ENCODE measurements at places on chromosomes 1 and 21.
A peak's percentile ranks its signal among the peaks of the same experiment; 100 is the strongest.

GRCh38 chr21:15063081-15063813 is 1.6 kb downstream of the NRIP1 start:
- peak; percentile 58 for DNase-seq

GRCh38 chr1:203534526-203534925 is 40.6 kb downstream of the OPTC start:
- DNase-seq: no peak

GRCh38 chr1:41637367-41637766 is 152.9 kb upstream of the EDN2 start:
- DNase-seq: peak; percentile 15

DNA sequence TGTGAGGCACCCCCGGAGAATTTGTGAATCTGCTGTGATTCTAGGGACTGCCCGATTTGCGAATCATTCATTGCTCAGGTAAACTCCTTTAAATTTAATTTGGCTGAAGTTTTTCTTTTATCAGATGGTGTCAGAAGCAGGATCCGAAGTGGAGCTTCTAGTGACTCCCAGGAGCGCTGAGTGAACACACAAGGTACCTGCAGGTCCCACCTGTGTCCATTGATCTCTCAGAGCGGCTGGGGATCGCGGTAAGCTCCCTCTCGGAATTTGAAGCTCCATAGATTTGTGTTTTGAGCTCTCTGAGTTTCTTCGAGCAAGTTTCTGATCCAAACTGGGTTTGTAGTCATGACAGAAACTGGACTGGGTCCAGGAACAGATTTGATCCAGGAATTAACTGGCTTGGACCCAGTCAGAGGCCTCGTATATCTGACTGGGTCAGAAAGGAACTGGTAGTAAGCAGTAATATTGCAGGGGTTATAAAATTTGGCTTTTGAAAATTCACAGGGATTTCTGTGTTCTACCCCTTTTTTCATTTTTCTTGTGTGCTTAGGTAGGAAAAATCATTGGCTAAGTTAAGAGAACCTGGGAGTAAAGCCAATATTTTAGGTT is 56.2 kb upstream of the EDEM3 start:
- no peak for DNase-seq

DNA sequence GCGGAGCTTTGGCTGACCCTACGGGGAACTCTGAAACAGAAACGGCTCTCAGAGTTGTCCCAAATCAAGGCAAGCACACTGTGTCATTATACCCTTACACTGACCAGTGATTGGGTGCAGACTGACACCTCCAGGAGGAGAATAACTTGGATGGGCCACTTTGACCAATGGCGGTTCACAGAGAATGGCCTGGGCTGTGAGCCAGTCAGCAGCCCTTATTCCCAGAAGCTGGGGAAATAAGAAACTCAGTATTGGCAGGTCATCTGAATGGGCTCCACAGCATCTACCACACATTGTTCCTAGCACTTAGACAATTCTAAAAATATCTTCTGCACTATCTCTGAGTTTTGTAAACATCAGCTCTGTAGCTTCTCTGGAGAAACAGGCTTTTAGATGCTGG is 265.2 kb downstream of the ADGRL2 start:
- DNase-seq: no peak

DNA sequence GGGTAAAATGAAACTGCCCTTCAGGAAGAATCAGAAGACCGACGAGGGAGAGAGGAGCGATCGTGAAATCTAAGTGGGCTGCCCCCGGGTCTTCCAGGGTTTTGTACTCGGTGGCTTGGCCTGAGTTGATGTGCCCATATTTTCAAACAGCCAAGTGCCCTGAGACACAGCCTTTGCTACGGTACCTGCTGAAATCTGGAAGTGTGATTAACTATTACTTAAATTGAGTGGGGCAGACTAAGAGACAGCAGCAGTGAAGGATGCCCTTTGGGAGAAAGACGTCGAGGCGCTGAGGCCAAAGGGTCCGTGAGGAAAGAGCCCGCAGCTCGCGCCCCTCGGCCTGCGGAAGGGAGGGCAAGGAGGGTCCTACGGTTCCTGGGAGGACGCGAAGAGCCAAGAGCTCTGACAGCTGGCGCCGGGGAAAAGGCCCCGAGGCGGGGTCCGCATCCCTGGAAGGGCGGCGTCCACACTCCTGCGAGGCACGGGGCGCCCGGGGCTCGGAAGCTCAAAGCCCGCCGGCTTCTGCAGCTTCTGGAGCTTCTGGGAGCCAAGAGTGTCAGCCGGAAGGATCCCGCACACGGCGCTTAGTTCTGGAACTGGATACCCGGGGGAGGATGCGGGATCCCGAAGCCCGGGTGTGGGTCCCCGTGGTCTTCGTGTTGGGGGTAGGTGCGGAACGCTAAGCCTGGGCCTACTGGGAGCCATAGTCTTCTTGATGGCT is 15.4 kb upstream of the RNU1-4 start:
- DNase-seq: peak; percentile 55

- no peak for DNase-seq
These were observed 6.8 kb upstream of the TADA1 start for GRCh38 chr1:166882893-166883292.

DNA sequence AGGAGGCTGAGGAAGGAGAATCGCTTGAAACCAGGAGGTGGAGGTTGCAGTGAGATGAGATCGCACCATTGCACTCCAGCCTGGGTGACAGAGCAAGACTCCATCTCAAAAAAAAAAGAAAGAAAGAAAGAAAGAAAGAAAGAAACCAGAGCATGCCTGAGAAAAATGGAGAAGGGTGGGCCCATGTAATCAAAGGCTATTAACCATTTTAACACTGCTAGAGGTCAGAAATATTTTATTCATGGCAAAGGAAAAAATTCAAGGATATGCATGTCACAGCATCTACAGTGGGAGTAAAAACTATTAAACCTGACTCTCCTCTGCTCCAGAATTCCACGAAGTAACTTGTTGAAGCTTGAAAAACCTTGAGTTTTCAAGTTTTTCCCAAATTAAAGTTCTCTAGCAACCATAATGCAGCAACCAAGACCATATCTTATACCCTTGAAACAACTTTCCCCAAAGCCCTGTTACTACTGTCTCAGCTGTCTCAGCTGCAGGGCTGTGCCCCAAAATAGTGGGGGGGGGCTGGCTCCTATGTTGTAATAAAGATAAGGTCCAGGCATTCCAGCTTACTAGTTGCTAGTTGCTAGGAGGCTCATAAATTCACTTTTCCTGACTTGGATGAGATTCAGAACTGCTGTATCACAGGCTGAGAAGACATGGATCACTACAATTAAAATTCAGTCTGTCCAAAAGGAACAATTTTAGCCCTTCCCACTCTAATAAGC is 112.9 kb upstream of the SOD1 start:
- DNase-seq: no peak

DNA sequence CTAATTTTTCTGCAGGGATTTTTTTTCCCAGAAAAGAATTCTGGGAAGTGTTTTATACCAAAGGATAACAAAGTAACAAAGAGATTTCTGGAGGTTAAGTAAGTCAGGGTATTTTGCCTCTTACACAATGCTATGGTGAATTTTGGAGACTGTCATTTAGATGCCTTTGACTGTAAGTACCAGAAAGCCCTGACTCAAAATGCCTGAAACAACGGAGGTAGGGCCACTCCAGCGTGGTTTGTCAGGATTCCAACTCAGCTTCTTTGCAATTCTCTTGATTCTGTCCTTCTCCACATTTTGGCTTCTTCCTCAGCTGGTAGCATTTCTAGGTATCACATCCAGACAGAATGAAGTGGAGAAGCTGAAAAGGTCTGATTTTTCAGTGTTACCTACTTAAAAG is 106.5 kb downstream of the UCHL5 start:
- DNase-seq: no peak

DNA sequence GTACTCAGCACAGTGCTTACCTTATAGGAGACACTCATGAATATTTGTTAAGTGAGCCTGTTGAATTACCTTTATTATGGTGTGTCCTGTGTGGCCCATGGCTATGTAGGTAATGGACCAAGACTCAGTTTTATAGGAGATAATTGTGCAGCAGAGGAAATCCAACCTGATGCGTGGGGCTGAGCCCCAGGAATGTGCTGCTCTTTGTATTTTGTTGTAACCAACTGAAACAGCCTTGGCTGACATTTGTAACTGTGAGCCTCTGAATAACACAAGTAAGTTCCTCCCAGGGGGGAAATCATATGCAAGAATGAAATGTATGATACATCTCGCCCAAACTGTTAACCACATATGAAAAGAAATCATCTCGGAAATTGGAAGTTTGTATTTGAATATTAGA is 364.2 kb upstream of the ZP4 start:
- no peak for DNase-seq

GRCh38 chr1:75559800-75560199 is 51.1 kb downstream of the SLC44A5 start:
- no peak for DNase-seq

DNA sequence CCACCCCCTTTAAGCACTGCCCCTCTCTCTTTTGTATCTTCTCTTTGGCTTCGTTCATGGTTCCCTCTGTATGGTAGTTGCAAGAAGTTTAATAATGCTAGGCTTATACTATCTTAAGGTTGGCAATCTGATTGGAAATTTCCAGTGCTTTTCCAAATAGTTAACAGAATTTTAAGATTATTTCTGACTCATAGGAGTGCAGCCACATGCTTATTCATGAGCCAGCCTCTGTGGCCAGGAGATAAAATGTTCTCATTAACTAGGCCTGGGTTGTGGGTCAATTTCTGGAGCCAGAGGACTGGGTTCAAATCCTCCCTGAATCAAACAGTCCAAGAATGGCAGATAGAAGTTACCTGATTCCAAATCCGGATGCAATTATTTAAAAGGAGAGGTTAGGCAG is 103.1 kb downstream of the ATP6V1G3 start:
- no peak for DNase-seq

GRCh38 chr1:109312978-109313775 is 6.4 kb upstream of the MYBPHL start:
- peak; percentile 30 for DNase-seq

DNA sequence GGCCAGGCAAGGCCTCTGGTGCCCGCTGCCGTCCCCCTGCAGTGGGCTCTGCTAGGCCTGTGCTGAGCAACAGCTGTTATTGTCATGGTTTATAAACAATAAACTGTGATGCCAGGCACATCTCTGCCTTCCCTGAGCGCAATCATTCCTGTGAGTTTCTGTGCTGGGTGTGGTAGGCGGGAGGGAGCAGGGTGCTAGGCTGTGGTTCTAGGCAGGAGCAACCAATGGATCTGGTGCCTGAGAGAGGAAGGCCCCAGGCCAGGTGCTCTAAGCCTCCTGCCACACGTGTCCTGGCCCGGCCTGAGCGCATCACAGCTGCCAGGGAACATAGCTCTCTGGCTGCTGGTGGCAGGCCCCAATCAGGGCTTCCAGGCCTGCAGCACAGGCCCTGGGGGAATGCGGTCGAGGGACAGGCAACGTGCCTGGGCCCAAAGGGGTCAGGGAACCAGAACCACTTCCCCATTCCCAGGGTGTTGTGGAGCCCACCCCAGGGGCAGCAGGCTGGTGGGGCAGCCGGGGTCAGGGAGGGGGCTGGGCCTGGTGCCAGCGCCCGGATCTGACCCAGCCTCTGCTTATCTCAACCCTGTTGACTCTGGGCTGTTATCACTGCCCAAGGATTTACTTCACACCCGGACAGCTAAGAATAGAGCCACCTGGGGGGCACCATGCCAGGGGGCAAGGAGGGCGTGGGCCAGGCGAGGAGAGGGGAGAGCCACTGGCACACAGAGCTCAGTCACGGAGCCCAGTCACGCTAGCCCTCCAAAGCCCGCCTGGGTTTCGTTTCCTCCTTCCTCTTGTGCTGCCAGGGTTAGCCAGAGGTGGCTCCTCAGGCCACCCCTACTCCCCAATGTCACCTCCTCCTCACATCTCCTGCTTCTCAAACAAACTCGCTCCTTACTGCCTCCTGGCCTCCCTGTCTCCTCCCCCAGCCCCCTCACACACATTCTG is 11.5 kb downstream of the TRIM46 start:
- peak; percentile 56 for DNase-seq

- DNase-seq: no peak
These were observed 17.4 kb downstream of the SDE2 start for GRCh38 chr1:225981714-225982113.

DNA sequence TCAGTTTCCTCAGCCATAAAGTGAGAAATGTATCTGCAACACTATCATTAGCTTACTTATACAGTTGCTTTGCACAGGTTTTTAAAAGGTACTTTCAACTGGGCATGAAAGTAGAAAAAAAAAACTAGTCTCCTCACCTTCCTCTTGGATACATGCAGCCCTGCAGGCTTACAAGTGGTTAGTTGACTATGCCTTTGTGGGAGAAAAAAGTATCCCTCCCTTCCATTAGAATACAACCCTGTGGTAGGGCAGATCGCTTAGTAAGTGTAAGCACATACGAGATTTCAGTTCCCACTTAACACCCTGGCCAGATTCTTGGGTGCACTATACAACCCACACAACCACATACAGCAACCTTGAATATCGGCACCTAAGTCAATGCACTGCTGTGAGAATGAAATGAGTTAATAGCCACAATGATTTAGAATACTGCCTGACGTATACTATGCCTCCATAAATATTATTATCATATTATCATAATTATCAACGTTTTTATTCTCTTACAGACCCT is 54.7 kb downstream of the PIGK start:
- DNase-seq: no peak

GRCh38 chr1:197632651-197633050 is 142.6 kb downstream of the DENND1B start:
- DNase-seq: no peak

GRCh38 chr1:229857585-229857984 is 209.5 kb upstream of the GALNT2 start:
- DNase-seq: no peak

- DNase-seq: no peak
These were observed 14.8 kb upstream of the KCNE2 start for GRCh38 chr21:34348890-34349519.

GRCh38 chr1:217586586-217586985 is 44.3 kb downstream of the GPATCH2 start:
- DNase-seq: no peak

- DNase-seq: no peak
These were observed 36.9 kb downstream of the NSL1 start for GRCh38 chr1:212754680-212755079.

DNA sequence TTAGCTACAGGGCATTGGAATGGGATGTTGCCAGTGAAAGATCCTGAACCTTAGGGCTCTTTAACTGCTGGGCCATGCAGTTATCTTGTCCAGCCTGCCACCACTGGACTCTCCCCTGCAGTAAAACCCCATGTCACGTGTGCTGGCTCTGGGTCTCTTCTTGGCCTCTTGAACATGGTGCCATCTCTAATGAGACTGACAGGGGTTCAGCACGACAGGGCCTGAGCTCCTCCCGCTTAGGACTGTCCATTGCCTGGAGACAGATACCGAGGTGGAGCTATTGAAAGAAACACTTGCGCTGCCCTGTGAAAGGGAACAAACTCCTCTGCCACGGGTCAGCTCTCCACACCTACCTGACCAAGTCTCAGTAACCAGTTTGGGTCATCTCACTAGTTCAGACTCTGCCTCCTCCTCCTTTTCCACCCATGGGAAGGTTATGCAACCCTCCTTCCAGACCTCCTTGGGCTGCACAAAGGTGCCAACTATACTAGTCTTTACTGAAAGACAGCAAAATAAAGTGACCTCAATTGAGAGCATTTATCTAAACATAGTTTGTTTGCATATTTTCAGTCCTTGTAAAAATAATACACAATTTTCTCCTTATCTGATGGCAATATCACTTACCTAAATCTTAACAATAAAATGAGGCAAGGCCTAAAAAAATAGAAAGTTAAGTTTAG is 66.0 kb downstream of the GNG12 start:
- no peak for DNase-seq
